ENCODE measurements at places on chromosomes 2 and 18. TPM values are rescaled to one million over a fixed set of nuclear protein-coding genes. Genes with fewer than 3 reads are reported as not detected.

DNA sequence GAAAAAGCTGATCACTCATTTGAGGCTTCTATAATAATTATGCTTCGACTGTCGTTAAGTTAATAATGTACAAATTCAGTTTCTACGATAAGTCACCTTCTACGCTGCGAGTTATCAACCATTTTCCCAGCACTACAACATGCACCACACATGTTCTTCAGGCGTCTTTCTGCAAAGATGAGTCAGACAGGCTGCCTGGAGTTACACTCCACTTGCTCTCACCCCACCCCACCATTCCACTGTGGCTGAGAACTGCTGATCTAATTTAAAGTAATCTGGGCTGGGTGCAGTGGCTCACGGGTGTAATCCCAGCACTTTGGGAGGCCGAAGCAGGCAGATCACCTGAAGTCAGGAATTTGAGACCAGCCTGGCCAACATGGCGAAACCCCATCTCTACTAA, 218.6 kb downstream of the DYM start:
- peak; percentile 78 for DNase-seq

- no peak for DNase-seq
Measured at GRCh38 chr2:176504440-176504839, 235.2 kb downstream of the MTX2 start.

The RESP18 gene
- not detected for polyA plus RNA-seq

The C2orf80 gene
- not detected for polyA plus RNA-seq

The MTCL1 gene
- 35.0 TPM for polyA plus RNA-seq

GRCh38 chr2:41137031-41137430, 685.1 kb upstream of the SLC8A1 start:
- peak; percentile 10 for DNase-seq

Measured in fibroblast of lung (primary cell).